Activated T-helper 1 cell treated with Interleukin-2 at 50 U/mL for 16 hours (primary cell): ENCODE measurements at places on chromosomes 16 and 17.
A peak's percentile ranks its signal among the peaks of the same experiment; 100 is the strongest.

- no peak for DNase-seq
Observed at GRCh38 chr16:74574146-74574545, 32.8 kb downstream of the GLG1 start.

DNA sequence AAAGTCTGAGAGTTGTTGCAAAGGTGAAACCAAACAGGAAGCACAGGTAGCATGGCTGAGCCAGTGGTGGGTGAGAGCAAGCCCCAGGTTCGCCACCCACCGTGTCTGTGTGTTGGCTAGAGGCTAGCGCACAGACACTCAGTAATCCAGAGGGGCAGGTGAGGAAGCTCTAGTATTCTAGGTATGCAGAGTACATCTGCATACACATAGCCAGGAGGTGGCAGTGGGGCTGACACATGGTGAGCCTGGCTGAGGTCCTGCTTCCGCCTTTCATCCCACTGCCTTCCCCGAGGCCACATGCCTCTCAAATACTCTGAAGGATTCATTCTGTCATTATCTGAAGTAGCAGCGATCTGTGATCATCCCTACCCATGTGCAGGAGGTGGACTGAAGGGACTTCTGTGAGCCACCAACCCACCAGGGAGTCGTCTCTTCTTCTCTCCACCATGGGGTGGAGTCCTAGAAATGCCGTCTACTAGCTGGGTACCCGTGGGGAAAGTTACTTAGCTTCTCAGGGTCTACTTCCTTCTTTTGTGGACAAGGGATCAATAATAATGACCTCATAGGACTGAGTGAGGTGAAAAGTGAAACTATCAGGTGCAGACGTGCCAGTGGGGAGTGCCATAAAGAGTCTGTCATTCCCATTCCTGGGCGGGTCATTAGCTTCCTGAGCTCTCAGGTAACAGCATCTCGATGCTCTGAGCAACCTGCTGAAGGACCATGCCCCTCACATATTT, 36.0 kb upstream of the ICAM2 start:
- DNase-seq, result no peak

- DNase-seq, result no peak
Observed at GRCh38 chr17:21285164-21286065, 904 bp downstream of the MAP2K3 start.

DNA sequence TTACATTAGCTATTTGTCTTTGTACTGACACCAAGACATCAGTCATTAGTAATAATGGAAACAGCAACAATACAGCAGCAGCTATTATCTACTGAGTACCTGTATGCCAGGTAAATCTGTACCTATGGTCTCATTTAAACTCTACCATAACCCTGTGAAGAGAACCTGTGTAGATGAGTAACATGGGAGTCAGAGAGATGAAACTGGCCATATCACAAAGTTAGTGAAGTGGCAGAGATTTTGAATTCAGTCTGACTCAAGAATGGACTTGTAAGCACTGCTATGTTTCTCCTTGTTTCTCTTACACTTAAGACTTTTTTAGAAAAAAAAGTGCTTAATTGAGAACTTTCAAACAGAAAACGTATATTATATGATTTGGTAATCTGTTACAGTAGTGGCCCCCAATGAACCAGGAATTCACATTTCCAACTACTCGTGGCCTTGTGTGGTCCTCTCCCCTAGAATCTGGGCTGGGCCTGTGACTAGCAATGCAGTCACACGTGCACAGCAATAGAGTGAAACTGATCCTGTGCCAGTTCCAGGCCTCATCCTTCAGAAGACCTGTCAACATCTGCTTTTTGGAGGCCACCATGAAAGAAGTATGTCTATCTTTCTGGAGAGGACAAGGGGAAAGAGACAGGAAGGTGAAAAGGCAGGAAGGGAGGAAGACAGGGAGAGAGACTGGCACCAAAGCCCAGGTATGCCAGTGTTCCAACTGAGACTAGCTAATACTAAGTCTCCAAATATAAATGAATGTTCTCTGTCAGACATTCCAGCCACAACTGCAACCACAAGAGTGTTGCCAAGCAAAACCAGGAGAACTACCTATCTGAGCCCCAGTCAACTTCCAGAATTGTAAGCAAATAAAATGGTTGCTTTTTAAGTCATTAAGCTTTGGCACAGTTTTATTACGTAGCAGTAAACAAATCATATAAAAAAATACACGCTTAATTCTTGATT, 12.0 kb downstream of the CRLF3 start:
- no peak for DNase-seq

DNA sequence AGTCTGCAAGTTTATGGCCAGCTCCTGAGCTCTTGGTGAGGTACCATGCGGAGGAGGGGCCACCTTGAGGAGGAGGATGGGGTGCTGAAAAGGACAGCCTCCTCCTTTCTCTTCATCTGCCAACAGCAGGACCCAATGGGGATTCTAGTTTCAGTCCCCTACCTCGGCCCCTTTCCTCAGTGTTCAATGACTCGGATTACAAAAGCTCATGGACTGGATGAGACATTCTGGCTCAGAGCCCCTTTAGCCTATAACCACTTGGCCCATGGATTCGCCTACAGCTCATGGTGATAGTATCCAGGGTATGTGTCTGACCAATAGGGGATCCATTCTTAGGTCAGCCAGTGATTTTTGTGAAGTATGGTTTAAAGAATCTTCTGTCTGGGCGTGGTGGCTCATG, 8.5 kb upstream of the PIK3R6 start:
- no peak for DNase-seq

DNA sequence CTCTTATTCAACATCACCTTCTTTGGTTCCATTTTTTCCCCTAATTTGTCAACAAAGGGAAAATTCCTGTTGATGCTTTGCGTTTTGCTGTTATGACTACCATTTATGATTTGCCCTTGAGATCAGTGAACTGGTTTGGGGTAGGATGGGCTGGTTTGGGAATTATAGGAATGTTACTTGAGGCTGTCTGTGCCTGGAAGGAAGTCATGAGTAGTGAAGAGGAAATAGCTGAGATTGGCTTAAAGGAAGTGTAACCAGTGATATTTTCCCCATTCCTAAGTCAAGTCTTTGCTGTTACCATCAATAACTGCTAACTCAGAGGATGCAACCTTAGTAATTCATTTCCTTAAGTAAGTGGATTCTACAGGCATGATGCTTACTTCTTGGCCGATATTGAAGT, 179.2 kb downstream of the MAP2K6 start:
- no peak for DNase-seq

DNA sequence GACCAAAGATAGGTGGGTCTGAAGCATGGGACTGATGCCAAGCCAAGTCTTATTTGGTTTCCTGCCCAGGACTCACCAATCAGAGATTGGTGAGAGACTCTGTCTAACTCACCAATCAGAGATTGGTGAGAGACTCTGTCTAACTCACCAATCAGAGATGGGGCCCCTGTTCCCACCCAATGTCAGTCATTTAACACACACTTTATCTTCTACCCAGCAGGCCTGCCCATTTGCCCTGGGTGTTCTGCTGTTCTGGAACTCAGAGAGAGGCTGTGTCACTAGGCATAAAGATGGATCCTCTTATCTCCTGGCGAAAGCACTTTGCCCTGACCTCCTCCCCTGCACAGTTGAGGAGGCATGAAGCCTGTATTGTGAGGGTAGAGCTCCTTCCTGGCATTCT, 5.4 kb upstream of the RHOT1 start:
- DNase-seq, result no peak

- DNase-seq, result no peak
Observed at GRCh38 chr17:73772107-73772705, 128.0 kb upstream of the SDK2 start.

GRCh38 chr16:71945616-71946015, 50.3 kb downstream of the IST1 start:
- no peak for DNase-seq

GRCh38 chr17:40903129-40903847, 18.2 kb upstream of the KRT20 start:
- no peak for DNase-seq

DNA sequence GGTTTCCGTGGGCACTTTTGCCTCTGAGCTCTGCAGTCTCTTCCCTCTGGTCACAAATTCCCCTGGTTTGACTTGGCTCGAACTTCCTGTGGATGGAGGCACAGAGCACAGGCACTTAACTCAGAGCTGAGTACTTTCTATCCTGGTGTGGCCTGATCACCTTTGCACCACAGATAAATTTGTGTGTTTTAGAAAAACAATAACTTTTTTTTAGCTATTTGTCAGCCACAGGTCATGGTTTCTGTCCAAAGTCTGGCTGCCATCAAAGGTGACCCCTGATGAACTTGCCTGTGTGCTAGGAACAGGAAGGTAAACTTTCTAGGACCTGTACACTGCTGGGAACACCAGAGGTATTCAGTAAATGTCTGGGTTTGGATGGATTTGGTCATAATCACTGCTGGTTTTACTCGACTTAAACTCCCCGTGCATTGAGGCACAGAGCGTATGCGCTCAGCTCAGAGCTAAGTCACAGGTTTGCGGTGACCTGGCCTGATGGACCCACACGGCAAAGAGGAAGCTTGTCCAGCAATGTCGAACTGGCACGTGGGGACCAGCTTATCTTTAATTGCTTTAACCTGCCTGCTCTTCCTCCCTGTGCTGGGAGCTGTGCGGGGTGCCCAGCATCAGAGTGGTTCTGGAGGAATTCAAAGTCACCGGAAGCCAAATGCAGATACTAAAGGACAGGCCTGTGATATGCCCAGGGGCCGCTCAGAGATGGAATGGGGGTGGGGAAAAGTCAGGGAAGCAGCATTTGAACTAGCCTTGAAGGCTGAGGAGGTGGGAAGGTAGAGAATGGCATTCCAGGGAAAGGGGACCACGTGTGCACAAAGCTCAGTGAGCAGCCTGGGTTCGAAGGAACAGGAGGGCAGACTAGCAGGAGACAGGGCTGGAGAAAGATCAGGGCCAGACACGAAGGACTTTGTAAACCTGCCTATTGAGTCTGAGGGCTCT, 12.9 kb downstream of the SLC13A5 start:
- DNase-seq, result no peak

DNA sequence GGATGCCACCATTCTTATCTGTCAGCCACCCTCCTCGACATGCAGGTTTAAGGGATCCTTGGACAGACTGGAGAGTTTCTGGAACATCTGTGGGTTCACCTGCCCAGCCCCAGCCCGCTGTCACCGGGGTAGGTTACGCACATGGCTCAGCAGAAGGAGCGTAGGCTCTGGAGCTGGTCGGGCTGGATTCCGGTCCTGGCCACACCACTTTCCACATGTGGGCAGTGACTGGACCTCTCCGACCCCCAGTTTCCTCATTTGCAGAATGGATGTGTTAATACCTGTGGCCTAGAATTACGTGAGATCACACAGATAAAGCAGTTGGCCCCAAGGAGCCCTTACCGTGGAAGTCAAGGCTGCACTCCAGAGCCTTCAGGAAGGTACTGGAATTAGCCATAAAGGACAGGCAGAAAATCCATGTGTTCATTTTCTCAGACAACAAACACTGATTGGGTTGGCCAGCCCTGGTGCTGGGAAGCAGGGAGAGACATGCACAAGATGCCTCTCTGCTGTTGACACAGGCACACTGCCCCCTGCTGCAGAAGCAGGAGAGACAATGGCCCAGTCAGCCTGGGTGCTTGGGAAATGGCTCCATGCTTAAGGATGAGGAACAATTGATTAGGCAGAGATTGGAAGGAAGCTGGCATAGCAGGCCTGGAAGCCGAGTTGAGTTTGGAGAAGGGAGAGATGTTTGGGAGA, 58.8 kb downstream of the SF3B3 start:
- DNase-seq, result no peak

DNA sequence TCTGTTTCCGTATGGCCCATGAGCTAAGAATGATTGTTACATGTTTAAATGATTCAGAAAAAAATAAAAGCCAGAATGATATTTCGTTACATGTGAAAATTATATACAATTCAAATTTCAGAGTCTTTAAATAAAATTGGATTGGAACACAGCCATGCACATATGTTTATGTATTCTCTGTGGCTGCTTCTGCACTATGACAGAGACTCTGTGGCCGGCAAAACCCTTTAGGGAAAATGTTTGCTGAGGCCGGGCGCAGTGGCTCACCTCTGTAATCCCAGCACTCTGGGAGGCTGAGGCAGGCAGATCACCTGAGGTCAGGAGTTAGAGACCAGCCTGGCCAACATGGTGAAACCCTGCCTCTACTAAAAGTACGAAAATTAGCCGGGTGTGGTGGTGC, 15.9 kb upstream of the CDC42EP4 start:
- no peak for DNase-seq

GRCh38 chr16:73568769-73569168, 520.8 kb upstream of the ZFHX3 start:
- DNase-seq, result no peak

- no peak for DNase-seq
Observed at GRCh38 chr16:56048425-56049105, 142.7 kb upstream of the GNAO1 start.

DNA sequence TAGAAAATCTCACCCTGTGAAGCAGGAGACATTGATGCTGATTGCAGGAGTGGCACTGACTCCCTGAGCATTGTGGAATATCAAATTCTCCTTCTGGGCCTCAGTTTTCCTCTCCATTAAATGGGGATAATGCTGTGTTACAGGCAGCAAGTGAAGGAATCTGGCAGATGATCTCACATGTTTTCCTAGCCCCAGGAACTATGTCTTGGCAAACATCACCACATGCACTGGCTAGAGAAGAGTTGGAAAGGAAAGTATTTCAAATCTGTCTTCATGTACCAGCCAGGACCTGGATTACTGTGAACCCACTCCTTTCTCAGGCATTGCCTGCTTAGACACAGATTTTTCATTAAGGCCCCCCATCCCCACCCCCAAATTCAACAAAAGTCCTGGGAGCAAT, 13.6 kb upstream of the CCL8 start:
- DNase-seq, result no peak

DNA sequence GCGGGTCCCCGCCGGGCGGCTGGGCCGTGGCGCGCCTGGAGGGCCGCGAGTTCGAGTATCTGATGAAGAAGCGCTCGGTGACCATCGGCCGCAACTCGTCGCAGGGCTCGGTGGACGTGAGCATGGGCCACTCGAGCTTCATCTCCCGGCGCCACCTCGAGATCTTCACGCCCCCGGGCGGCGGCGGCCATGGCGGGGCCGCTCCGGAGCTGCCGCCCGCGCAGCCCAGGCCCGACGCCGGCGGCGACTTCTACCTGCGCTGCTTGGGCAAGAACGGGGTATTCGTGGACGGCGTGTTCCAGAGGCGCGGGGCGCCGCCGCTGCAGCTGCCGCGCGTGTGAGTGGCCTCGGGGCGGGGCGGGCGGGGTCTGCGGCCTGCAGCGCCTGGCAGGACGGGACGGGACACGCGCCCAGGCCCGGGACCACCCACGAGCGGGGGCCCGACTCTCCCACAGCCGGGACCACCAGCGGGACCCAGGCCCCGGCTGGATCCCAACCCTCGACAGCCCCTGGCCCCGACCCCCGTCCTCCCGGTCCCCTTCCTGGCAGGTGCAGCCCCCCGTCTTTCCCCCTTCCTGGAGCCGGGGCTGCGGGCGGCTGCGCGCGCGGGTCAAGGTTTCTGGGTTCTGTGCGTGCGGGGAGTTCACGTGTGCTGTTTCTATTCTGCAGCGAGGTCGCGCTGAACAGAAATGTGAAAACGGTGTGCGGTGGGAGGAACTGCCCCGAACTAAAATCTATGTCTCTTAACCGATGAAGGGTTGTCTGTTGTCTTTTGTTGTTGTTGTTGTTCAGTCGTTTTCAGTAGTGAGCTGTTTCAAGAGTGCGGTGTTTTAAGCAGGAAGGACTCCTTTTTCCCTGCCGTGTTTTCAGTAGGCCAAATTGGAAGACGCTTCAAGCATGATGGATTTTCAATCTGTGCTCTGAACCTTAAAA, 705 bp downstream of the FOXK2 start:
- peak; percentile 14 for DNase-seq
